H1 (cell line): ENCODE measurements at places on chromosomes 6 and 20. TPM values are rescaled to one million over a fixed set of nuclear protein-coding genes. Genes with fewer than 3 reads are reported as not detected.

The FRK gene
- 0.19 and 0.24 TPM in 2 replicates for total RNA-seq

The PSORS1C2 gene
- total RNA-seq = not detected in 2 replicates

DNA sequence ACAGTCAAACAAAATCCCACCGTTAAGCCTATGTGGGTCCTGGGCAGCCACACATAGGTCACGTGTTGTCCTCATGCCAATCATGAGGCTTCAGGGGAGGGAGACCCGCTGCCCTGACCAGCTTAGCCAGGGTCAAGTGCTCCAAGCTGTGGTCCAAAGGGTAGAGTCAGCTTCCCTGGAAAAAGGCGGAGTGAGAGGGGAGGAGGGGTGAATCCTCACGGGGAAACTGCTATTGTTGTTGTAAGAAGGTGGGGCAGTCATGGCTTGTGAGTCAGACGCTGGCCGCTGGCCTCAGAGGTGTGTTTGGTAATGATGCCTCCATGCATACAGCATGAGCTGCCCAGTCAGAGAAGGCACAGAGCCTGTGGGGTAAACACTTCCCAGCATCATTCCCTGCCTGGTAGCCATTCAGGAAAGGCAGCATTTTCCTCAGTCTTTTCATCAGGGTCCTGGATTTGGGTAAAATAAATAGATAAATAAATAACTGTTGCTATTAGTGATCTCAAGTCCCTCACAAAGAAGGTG lies 8.7 kb downstream of the CST3 start:
- H3K27me3 ChIP-seq = no peaks in the 10 kb centered on the region
- no peak overlapping the region for H3K27ac ChIP-seq
- no peak overlapping the region for H3K4me3 ChIP-seq

The TMEM200A gene
- 12.9 and 13.9 TPM in 2 replicates for total RNA-seq

The DNAAF9 gene
- total RNA-seq = 5.0 and 5.7 TPM in 2 replicates

The NECAB3 gene
- 19.7 and 20.5 TPM in 2 replicates for total RNA-seq

The CST2 gene
- total RNA-seq = not detected in 2 replicates

GRCh38 chr6:152952866-152953509 lies 29.9 kb downstream of the FBXO5 start:
- no peak overlapping the region; the same call in 1 of the 2 replicates for H3K4me3 ChIP-seq
- H3K27ac ChIP-seq = no peak overlapping the region
- H3K4me1 ChIP-seq = no peaks in the 10 kb centered on the region
- H3K27me3 ChIP-seq = no peaks in the 10 kb centered on the region
- H3K36me3 ChIP-seq = no peaks in the 10 kb centered on the region
- no peak for DNase-seq

DNA sequence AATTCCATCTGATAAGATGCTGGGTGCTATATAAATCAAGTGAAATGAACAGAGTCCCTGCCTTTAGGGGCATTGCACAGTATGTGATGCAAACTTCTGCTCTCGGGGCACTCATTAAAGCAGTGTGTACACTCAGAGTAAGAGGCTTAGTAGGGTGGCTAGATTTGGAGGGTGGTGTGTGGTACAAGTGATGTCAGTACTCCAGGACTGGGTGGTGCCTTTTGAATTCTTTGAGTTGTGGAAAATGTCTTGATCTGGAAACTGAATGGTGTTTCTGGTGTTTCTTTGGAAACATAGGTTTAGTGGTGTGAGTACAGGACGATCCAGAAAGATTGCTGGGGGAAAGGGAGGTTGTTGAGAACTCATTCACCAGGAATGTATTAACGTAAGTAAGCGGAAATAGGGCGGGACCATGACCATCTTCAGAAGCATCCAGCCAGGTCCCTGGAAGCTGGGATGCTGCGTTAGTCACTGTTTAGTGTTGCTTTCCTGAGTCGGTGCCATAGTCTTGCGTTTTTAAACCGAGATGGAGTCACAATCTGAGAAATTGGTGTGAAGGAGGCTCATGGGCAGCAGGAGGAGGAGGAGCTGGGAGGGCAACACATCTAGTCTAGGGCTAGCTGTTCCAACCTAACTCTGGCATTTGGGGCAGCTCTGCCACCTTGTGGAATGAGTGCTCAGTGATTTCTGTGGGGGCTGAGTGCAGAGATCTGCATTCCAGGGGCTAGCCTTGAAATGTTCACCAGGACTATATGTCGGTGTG lies 70.3 kb downstream of the SCAND1 start:
- no peaks in the 10 kb centered on the region for H3K36me3 ChIP-seq
- H3K27ac ChIP-seq = no peak overlapping the region
- no peaks in the 10 kb centered on the region for H3K27me3 ChIP-seq
- no peak overlapping the region for H3K4me3 ChIP-seq

DNA sequence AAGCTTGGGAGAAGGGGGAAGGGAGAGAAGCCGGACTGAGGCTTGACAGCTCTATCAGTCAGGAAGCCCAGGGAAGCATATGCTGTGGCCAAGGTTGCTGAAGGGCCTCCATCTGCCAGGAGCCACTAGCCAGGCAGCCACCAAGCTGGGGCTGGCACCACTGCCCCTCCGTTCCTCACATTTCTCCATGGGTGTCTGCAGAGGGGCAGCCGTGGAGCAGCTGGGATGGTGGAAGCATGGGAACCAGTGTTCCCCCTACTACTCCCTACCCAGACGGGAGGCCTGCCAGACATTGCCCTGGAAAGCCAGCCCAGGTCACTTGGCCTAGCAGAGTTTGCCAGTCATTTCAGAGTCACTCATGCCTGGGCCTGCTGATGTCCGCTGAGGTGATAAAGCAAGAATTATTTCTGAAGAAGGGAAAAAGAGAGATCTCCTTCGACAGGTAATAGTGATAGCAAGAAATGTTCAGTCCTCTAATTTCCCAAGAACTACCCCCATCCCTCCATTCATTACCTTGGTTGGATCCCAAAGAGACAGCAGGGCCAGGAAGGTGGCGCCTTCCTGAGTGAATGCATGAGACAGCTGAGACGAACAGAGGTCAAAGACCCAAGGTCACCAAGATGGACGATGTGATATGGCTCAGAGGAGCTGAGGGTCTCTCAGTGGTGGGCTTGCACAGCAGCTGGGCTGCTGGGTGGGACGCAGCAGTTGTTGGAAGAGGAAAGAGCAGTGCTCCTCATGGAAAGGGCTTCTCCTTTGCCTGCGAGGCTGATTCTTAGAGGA lies 21.9 kb downstream of the SNPH start:
- no peaks in the 10 kb centered on the region for H3K36me3 ChIP-seq
- no peak for DNase-seq
- H3K4me1 ChIP-seq = 0 out of 2 replicates have a peak, but pooled peaks cover 2% of the 10 kb centered on the region
- H3K4me3 ChIP-seq = no peak overlapping the region
- no peak overlapping the region for H3K27ac ChIP-seq
- no peaks in the 10 kb centered on the region for H3K27me3 ChIP-seq

DNA sequence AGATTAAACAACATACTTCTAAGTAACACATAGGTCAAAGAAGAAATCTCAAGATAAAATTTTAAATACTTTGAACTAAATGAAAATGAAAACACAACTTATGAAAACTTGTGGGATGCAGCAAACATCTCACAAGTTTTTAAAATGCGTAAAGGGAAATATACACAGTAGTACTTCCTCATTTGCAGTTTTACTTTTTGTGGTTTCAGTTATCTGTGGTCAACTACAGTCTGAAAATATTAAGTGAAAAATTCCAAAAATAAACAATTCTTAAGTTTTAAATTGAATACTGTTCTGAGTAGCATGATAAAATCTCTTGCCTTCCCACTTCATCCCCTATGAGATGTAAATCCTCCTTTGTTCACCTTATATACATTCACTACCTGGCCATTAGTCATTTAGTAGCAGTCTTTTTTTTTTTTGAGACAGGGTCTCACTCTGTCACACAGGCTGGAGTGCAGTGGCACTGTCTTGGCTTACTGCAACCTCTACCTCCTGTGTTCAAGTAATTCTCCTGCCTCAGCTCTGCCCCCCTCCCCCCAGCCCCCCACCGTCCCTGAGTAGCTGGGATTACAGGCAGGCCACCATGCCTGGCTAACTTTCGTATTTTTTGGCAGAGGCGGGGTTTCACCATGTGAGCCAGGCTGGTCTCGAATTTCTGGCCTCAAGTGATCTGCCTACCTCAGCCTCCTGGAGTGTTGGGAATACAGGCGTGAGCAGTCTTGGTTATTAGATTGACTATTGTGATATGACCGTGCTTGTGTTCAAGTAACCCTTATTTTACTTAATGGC lies 154.6 kb upstream of the AHI1 start:
- H3K27ac ChIP-seq = no peak overlapping the region
- H3K36me3 ChIP-seq = no peaks in the 10 kb centered on the region
- DNase-seq = no peak
- no peaks in the 10 kb centered on the region for H3K4me1 ChIP-seq

- DNase-seq = no peak
- H3K4me1 ChIP-seq = no peaks in the 10 kb centered on the region
- H3K36me3 ChIP-seq = no peaks in the 10 kb centered on the region
- no peaks in the 10 kb centered on the region for H3K27me3 ChIP-seq
Measured at GRCh38 chr20:10986586-10986985, 312.8 kb upstream of the JAG1 start.

- H3K36me3 ChIP-seq = no peaks in the 10 kb centered on the region
- H3K27ac ChIP-seq = no peak overlapping the region
- no peak for DNase-seq
Measured at GRCh38 chr6:70700922-70701876, 33.5 kb downstream of the SMAP1 start.

GRCh38 chr20:51365670-51366069 lies 176.8 kb downstream of the NFATC2 start:
- no peaks in the 10 kb centered on the region for H3K36me3 ChIP-seq
- H3K27me3 ChIP-seq = no peaks in the 10 kb centered on the region
- no peak for DNase-seq
- no peak overlapping the region for H3K4me3 ChIP-seq
- no peak overlapping the region for H3K27ac ChIP-seq

The PNLDC1 gene
- total RNA-seq = 0.34 and 0.44 TPM in 2 replicates

GRCh38 chr6:104324301-104324700 lies 535.4 kb downstream of the HACE1 start:
- no peaks in the 10 kb centered on the region for H3K27me3 ChIP-seq
- H3K4me3 ChIP-seq = no peak overlapping the region
- no peak overlapping the region for H3K27ac ChIP-seq
- no peaks in the 10 kb centered on the region for H3K4me1 ChIP-seq
- H3K36me3 ChIP-seq = no peaks in the 10 kb centered on the region
- no peak for DNase-seq

DNA sequence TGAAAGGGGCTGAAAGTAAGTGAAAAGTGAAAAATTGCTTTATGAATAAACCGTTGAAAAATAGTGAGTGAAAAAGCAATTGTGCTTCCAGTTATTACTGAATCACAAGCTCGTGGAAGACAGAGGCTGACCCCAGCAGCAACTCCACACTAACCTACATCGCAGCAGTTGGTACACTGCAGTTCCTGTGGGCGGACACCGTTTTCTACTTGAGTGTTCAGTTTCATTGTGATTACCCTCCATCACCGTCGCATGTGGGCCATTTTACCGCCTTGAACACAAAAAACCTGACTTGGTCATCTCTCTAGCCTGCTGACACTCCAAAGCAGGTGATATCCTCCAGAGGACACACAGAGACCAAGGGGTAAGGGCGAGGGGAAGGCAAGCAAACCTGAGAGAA lies 28.4 kb downstream of the PRDM1 start:
- no peaks in the 10 kb centered on the region for H3K36me3 ChIP-seq
- no peaks in the 10 kb centered on the region for H3K27me3 ChIP-seq
- H3K4me3 ChIP-seq = no peak overlapping the region
- H3K27ac ChIP-seq = no peak overlapping the region
- no peak for DNase-seq

The VGLL2 gene
- 0.13 TPM in 1 of 2 replicates, not detected in the other for total RNA-seq

DNA sequence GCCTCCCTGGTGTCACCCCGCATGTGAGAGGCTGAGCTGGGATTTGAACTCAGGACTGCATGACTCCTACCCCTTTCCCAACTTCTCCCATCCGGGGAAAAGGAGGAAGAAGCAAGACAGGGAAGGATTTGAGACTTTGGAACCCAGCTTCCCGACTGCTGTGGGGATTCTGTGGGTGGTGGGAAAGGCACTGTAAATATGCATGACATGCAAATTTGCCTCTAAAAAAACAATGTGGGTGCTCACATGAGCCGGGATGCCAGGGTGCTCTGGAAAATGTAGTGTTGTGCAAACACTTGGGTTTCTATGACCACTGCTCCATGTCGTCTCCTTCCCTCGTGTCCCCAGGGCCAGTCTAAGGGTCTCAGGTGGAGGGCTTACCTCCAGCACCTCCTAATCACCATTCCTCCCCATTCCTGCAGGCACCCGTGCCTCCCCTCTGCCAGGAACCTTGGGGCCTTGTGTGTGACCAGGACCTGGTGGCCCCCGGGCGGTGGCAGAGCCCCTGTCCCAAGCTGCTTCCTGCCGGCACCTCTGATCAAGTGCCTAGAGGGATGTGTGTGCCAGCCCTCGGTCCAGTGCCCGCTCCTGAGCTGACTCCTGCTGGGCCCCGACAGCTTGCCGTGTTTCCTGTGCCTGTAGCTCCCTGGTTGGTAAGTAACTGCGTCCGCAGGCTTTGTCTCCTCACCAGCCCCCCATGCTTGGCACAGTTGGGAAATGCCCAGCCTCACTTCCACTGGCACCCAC lies 60.7 kb downstream of the DLGAP4 start:
- H3K36me3 ChIP-seq = no peaks in the 10 kb centered on the region
- no peak overlapping the region for H3K4me3 ChIP-seq
- peaks cover 5% of the 10 kb centered on the region for H3K4me1 ChIP-seq
- H3K27me3 ChIP-seq = no peaks in the 10 kb centered on the region
- DNase-seq = no peak
- H3K27ac ChIP-seq = no peak overlapping the region
